ENCODE measurements at places on chromosomes 5 and 9.

GRCh38 chr9:89675058-89675742, 70.4 kb downstream of the GADD45G start:
- peak; percentile 89 for DNase-seq
- H3K4me3 ChIP-seq = no peak overlapping the region
- peaks cover 58% of the 10 kb centered on the region for H3K27me3 ChIP-seq
- no peak overlapping the region for H3K27ac ChIP-seq

GRCh38 chr5:88081877-88082276, 186.8 kb downstream of the TMEM161B start:
- no peaks in the 10 kb centered on the region for H3K4me1 ChIP-seq
- H3K27ac ChIP-seq = no peak overlapping the region
- no peak overlapping the region for H3K4me3 ChIP-seq
- DNase-seq = no peak
- no peaks in the 10 kb centered on the region for H3K27me3 ChIP-seq

DNA sequence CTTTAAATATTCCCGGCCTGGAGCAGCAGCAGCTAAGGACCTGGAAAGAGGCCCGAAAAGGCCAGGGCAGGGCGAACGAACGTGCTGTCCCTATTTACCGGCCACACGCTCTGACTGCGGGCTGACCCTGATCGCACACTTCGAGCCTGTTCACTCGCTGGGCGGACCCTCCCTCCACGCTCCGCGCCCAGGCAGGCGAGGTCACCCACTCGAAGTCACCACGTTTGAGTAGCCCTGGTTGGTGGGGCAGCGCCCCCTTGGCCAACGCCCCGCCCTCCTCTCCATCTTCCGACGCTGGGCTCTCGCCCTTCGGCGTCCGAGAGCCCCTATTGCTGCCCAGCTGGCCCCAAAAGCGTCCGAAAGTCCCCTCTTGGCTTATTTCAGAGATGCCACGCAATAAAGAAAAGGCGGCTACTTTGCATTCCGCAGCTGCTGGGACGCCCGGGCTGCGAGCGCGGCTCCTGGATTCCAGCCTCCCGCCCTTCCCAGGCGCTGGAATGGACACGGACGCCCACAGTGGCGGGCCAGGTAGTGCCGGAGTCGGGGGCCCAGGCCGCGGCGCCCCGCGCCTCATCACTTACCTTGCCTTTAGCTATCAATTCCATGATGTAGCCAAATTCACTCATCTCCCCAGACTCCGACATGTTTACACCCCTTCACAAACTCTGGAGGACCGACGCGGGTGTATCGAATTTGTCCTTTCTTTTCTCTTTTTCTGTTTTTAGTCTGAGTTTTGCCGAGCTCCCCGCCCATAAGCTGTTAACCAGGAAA, 9.9 kb upstream of the TRIM36 start:
- H3K36me3 ChIP-seq = no peaks in the 10 kb centered on the region
- peak overlapping the region; percentile 55 for H3K4me3 ChIP-seq
- DNase-seq = peak; percentile 77
- H3K27me3 ChIP-seq = peaks cover 95% of the 10 kb centered on the region
- no peak overlapping the region for H3K27ac ChIP-seq

DNA sequence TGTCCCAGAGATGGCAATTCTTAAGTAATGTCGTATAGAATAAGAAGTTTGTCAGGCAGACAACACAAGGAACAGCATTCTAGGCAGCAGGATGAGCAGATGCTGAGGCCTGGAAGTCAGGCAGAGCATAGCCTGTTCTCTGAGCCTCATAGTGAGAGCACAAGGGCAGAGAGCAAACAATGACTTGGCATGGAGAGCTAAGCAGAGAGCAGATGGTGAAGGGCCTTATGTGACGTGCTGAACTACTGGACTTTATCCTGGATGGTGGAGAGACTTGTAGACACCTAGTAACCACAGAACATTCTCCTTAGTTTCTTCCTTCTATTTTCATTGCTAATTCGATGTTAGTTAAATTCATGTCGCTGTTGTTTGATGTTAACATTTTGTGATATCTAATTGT, 60.1 kb downstream of the KCTD16 start:
- no peak for DNase-seq
- H3K4me1 ChIP-seq = no peaks in the 10 kb centered on the region
- no peak overlapping the region for H3K27ac ChIP-seq
- no peak overlapping the region for H3K4me3 ChIP-seq

DNA sequence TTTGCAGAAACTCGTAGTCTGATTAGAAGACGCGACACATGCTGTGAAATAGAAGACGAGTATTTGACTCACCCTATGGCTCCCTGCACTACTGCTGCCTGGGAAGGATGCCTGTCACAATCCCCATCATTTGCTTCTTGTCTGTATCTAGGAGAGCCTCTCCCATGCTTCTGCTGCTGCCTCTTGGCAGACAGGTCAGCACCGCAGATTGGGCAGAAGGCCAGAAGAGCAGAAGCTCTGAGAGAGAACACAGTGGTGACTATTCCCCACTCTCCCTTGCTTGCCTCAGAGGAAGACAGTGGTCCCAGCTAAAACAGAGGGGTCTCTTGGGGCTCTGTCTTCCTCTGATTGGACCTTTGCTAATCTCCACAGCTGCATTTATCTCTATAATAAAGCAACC, 84.0 kb upstream of the SMIM32 start:
- no peak overlapping the region for H3K4me3 ChIP-seq
- H3K4me1 ChIP-seq = peaks cover 7% of the 10 kb centered on the region
- no peak for DNase-seq
- H3K36me3 ChIP-seq = no peaks in the 10 kb centered on the region
- H3K27me3 ChIP-seq = no peaks in the 10 kb centered on the region
- H3K27ac ChIP-seq = no peak overlapping the region

DNA sequence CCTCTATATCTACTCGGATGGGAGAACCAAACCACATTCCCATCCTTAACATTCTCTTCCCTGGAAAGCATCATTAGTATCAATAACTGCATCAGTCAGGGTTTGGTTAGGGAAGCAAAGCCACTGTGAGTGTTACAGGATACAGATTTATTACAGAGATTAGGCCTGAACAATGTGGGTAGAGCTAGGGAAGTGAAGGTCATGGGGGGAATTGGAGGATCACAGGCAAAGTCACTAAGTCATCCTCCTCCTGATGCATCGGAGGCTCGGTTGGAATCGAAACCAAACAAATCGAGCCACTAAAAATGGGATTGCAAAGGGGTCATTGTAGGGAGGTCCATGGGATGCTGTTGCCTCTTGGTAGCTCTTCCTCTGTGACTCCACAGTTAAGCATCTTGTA, 61.8 kb upstream of the ZBTB43 start:
- no peak overlapping the region for H3K27ac ChIP-seq
- no peaks in the 10 kb centered on the region for H3K36me3 ChIP-seq
- no peak overlapping the region for H3K4me3 ChIP-seq
- H3K27me3 ChIP-seq = peaks cover 31% of the 10 kb centered on the region
- DNase-seq = no peak
- no peaks in the 10 kb centered on the region for H3K4me1 ChIP-seq

GRCh38 chr9:93253633-93254032, 69.7 kb downstream of the WNK2 start:
- no peaks in the 10 kb centered on the region for H3K36me3 ChIP-seq
- no peaks in the 10 kb centered on the region for H3K4me1 ChIP-seq
- H3K27me3 ChIP-seq = no peaks in the 10 kb centered on the region
- DNase-seq = no peak
- H3K27ac ChIP-seq = no peak overlapping the region

GRCh38 chr9:95067897-95068296, 249.6 kb downstream of the FANCC start:
- peaks cover 4% of the 10 kb centered on the region for H3K4me1 ChIP-seq
- no peaks in the 10 kb centered on the region for H3K27me3 ChIP-seq
- DNase-seq = no peak
- no peaks in the 10 kb centered on the region for H3K36me3 ChIP-seq
- no peak overlapping the region for H3K27ac ChIP-seq
- no peak overlapping the region for H3K4me3 ChIP-seq

DNA sequence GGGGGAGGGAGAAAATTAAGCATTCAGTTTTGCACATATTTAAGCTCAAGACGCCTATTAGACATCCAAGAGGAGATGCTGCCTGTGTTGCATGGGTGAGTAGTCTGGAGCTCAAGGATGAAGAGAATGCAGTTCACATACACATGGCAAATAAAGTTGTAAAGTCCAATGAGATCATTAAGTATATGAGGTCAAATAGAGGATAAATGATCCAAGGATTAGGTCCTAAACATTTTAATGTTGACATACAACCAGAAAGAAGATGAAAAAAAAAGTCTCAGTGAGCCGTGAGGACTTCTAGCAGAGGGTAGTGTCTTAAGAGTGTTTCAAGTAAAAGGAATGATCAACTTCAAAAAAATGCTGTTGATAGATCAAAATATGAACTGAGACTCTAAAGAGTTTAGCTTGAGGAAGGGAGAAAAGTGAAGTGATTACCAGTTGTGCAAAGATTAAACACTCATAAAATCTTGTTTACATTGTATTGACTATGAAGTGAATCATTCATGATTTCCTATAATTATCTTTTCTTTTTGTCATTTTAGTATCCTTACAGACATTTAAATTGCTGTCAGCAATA, 251.8 kb downstream of the ZNF608 start:
- H3K4me3 ChIP-seq = no peak overlapping the region
- DNase-seq = no peak
- H3K27ac ChIP-seq = no peak overlapping the region
- peaks cover 4% of the 10 kb centered on the region for H3K4me1 ChIP-seq
- H3K36me3 ChIP-seq = no peaks in the 10 kb centered on the region
- H3K27me3 ChIP-seq = no peaks in the 10 kb centered on the region

DNA sequence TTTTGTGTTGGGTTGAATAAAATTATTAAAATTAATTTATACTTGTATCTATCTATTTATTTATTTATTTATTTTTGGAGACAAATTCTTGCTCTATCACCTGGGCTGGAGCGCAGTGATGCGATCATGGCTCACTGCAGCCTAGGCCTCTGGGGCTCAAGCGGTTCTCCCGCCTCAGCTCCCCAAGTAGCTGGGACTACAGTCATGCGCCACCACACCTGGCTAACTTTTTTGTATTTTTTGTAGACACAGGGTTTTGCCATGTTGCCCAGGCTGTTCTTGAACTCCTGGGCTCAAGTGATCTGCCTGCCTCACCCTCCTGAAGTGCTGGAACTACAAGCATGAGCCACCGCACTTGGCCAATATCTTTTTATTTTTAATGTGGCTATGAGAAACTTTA, 134.7 kb upstream of the SPDL1 start:
- no peak for DNase-seq
- no peak overlapping the region for H3K27ac ChIP-seq
- no peaks in the 10 kb centered on the region for H3K36me3 ChIP-seq
- no peak overlapping the region for H3K4me3 ChIP-seq

- no peak overlapping the region for H3K4me3 ChIP-seq
- no peak for DNase-seq
Measured at GRCh38 chr5:151153766-151154272, 3.8 kb downstream of the ANXA6 start.

GRCh38 chr5:2909035-2909434, 157.6 kb upstream of the IRX2 start:
- H3K27me3 ChIP-seq = no peaks in the 10 kb centered on the region
- H3K27ac ChIP-seq = no peak overlapping the region
- H3K4me3 ChIP-seq = no peak overlapping the region
- no peaks in the 10 kb centered on the region for H3K4me1 ChIP-seq
- H3K36me3 ChIP-seq = no peaks in the 10 kb centered on the region
- DNase-seq = no peak

DNA sequence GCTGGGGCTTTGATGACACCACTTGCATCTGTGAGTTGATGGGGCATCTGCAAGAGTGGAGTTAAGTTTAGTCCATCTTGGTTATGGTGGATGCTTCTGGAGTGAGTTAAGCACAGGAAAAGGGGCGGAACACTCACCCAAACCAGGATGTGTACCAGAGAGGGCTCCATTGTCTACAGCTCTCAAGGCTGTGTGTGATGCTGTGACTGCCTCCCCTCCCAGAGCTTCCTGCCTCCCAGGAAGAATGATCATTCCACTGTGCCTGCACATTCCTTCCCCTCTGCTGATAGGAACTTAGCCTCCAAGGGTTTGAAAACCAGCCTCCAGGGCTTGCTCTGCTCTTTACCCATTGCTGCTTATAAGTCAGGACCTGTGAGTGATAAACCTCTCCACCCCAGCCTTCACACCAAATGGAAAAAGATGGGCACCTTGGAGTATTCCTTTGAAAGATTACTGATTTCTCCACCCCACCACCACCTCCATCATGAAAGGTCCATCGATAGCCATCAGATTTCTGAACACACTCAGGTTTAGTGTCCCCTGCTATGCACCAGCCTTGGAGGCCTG, 160.1 kb upstream of the SPRY4 start:
- H3K4me3 ChIP-seq = no peak overlapping the region
- H3K36me3 ChIP-seq = no peaks in the 10 kb centered on the region
- no peak overlapping the region for H3K27ac ChIP-seq

GRCh38 chr9:107637421-107638420, 148.2 kb upstream of the KLF4 start:
- H3K27me3 ChIP-seq = peaks cover 42% of the 10 kb centered on the region
- H3K4me3 ChIP-seq = peak overlapping the region; percentile 42
- peaks cover 6% of the 10 kb centered on the region for H3K4me1 ChIP-seq
- H3K36me3 ChIP-seq = no peaks in the 10 kb centered on the region

Data from neural progenitor cell (in vitro differentiated cells).